ENCODE measurements at places on chromosomes 5 and 9.
A peak's percentile ranks its signal among the peaks of the same experiment; 100 is the strongest.

DNA sequence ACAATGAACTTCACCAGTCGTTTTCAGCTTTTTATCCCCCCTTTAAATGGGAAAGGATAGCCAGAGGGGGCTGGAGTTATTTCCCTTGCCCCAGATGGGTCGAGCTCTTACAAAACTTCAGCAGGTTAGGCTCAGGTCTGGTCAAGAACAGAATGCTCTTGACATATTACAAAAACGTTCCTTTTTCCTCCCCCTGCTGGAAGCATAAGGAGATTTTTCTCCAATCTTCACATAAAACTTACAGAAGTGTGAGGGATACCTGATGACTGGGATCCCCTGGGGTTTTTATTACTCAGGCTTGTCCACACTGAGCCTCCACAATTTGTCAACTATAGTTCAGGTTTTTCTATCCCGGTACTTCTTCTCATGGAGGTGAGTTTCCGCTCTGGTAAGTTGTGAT is 60.8 kb downstream of the CSF2 start:
- no peak for DNase-seq

- DNase-seq = no peak
Observed at GRCh38 chr5:136120529-136120928, 12.1 kb upstream of the SMAD5 start.

DNA sequence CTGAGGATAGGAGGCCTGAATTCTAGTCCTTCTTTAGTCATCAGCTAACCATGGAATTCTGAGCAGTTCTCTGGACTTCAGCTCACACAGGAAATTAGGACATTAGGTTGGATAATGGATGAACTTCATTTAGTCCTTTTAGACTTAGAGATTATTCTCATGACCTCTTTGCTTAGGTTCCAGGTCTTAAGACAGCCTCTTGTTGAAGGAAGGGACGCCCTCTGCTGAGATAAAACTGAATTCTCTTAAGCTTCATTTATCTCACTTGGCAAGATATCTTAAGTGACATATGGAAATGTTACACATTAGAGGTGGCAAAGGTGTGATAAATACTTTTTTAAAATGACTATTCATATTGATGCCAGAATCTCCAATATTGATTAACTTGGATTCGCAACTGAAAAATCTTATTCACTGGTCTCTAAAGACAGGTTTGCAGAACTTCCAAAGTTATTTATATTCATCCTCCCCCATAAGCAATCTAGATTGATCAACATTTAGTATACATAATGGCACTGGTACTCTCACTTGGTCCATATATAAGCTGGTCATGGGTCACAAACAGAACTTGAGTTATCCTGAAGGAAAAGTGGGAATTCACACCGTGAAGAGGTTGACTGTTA is 16.9 kb upstream of the ZNF366 start:
- no peak for DNase-seq

GRCh38 chr9:134644725-134645606 is 3.4 kb downstream of the COL5A1 start:
- no peak for DNase-seq

DNA sequence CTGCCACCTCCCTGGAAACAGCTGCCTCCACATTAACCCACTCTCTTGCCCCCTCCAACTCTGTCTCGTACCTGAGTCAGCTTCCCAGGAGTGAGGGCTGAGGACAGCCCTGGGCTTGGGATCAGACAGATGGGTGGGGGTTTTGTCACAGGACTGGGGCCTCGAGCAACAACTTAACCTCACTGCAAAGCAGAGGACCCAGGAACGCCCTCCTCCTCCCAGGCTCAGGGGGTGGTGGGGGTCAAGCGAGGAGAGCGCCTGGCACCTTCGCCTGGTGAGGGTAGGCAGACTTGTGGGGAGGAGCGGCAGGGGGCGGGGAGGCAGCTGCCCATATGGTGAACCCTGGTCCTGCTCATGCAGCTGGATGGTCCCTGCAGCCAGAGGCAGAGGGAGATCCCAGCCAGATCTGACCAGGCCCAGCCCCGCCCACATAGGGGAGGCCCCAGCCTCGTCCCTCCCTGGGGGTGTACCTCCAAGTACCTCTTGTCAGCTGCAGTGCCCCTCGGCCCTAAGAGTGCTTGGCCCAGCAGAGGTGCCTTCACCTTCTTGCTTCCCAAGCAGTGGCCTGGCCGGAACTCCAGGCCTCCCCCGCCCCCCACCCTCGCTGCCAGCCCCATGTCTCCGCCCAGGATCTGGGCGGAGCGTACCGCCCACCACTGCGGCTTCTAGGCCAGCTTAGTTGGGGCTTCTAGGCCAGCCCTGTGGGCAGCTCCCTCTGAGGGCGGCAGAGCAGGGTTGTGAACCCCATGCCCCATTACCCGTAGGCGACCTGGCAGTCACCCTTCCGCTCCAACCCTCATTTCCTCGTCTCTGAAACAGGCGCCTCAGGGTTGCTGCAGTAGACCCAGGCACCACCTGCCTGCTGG is at the start of gene SARDH:
TSS of gene SARDH (minus strand) at position 579 of the 866 bp plus-strand sequence. CDS start 4,179 bp downstream, outside the sequence.
- peak; percentile 30 for DNase-seq

- DNase-seq = no peak
Observed at GRCh38 chr5:154249826-154250225, 59.3 kb downstream of the GALNT10 start.

GRCh38 chr5:9479361-9479760 is 66.5 kb downstream of the SEMA5A start:
- DNase-seq = no peak

- DNase-seq = no peak
Observed at GRCh38 chr5:146369691-146370090, 31.1 kb downstream of the POU4F3 start.

DNA sequence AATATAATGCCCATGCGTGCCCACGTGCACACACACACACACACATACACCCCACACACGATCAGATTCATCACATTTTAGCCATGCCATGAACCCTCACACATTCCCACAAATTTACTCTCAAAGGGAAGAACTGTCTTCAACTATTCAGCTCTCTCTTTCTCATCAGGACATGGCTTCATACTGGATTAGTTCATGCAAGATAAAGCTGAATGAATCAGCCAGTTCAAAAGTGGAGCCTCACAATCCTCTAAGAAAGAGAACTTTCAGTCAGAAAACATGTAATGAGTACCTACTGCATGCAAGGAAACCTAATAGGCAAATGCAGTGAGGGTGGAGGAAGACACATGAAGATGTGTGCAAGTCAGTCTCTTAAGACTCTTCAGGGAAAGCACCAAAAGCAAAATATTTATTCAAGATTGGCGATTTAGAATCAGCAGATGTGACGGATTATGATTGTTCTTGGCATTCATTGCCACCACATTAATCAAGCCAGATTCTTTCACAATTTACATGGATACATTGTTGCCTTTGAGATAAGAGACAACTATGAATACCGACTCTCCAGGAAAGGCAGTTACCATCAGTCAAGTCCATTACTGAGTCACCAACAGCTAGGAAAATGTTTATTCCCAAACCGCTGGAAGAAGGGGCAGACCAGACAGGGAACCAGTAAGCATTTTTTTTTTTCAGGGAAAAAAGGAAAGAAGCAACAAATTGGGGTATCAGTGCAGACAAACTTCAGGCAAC is 30.3 kb upstream of the PUM3 start:
- DNase-seq = no peak

- no peak for DNase-seq
Observed at GRCh38 chr5:98827161-98827560, 53.7 kb downstream of the RGMB start.

- peak; percentile 18 for DNase-seq
Observed at GRCh38 chr5:153964880-153965645, 73.6 kb downstream of the FAM114A2 start.

- no peak for DNase-seq
Observed at GRCh38 chr9:137357166-137357565, 55.1 kb upstream of the NRARP start.

DNA sequence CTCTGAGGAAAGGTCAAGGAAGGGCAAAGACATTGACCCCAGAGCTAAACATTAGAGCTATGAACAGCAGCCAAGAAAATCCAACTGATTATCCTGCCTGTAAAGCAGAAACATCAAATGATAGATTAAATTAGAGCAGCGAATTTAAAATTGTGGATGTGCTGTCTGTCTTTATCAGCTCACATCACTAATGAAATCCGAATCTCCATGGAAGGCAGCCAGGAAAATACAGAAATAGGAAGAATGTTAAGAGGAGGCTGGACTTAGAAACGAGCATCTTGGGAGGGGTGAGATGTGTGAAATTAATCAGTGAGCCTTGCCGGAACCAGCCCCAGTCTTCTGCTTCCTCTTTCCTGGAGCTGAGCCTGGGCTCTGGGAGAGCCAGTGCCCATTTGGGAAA is 191.0 kb downstream of the PJA2 start:
- DNase-seq = no peak

GRCh38 chr5:75048457-75048953 is 3.9 kb downstream of the GCNT4 start:
- no peak for DNase-seq

DNA sequence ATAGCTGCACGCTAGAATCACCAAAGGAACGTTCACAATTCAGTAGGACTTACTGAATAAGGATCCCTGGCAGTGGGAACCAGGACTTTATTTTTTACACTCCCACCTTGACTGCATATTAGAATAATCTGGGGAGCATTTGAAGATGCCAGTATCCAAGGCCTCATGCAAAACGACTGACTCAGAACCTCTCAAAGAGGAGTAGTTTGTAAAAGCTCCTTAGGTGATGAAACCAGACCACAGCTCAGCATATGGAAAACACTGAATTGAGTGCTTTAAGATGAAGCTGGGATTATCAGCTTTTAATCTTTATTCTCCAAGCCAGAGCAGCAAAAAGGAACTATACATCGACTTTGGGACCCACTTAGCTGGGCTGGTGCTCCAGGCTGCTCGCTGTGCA is 288.3 kb downstream of the MLLT3 start:
- DNase-seq = no peak

DNA sequence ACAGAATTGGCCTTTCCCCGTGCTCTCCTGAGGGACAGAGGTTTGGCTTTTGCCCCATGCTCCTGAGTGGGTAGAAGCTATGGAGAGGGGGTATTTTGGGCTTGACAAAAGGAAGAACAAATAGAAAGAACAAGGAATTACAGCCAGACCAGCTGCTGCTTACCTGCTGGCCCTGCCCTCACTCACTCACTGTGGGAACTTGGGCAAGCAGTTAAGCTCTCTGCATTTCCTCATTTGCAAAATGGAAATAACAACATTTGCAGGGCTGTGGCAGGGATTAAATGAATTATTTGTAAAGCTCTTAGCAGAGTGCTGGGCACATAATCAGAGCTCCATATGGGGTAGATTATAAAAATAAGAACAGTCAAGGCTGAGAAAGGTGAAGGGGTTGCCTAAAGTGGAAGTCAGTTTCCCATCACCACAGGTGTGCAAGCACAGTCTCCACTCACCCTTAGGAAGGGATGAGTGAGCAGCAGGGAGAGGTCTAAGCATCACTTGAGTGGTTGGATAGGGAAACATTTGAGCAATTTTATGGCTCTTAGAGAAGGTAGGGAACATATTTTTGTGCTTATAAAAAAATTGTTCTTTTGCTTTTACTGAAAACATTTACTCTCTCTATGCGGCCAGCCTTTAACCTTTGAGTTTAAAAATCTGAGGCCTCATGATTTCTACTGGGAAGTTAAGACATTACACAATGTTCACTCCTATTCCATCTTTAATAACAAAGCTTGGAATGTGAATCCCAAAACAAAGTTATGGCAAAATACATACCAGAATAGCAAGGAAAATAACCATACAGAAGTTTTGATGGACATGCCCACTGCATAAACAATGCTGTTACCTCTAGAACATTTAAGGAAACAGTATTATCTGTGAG is 42.8 kb upstream of the LHFPL2 start:
- no peak for DNase-seq

DNA sequence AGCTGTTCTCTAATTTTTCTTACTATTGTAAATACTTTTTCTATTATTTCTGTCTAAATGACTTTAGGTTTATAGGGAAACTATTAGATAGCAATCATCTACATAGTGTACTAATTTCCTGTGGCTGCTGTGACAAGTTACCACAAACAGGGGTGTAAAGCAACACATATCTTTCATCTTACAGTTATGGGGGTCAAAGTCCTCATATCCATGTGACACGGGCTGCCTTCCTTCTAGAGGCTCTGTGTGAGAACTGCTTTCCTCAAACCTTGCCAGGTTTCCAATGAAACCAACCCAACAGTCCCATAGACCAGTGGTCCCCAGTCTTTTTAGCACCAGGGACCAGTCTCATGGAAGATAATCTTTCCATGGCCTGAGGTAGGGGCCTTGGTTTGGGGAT is 189.1 kb downstream of the ROR2 start:
- no peak for DNase-seq

DNA sequence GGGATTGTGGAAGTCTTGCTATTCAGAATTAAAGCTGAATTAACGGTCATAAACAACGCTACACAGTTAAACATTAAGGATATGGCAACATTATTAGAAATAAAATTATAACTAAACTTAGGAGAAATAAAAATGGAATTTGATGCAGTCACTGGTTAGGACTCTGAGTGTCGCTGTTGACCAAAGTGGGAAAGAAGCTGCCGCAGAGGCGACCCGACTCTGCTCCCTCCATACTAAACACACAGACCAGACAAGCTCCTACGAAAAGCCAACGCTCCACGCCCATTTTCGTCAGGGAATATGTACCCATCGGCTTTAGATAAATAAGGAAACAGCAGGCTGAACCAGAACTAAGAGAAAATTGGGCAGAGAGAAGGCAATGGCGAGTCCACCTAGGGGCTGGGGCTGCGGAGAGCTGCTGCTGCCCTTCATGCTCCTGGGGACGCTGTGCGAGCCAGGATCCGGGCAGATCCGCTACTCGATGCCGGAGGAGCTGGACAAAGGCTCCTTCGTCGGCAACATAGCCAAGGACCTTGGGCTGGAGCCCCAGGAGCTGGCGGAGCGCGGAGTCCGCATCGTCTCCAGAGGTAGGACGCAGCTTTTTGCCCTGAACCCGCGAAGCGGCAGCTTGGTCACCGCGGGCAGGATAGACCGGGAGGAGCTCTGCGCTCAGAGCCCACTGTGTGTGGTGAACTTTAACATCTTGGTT is at the start of gene PCDHGA5:
TSS of gene PCDHGA5 (plus strand) at position 211 of the 709 bp plus-strand sequence. CDS start at position 380, 169 bp downstream.
- no peak for DNase-seq

- DNase-seq = no peak
Observed at GRCh38 chr5:128477944-128478343, 60.1 kb downstream of the FBN2 start.

- DNase-seq = no peak
Observed at GRCh38 chr9:134181648-134182034, 17.3 kb upstream of the RNU6ATAC start.

GRCh38 chr5:87246061-87246460 is 21.6 kb upstream of the RASA1 start:
- DNase-seq = no peak

DNA sequence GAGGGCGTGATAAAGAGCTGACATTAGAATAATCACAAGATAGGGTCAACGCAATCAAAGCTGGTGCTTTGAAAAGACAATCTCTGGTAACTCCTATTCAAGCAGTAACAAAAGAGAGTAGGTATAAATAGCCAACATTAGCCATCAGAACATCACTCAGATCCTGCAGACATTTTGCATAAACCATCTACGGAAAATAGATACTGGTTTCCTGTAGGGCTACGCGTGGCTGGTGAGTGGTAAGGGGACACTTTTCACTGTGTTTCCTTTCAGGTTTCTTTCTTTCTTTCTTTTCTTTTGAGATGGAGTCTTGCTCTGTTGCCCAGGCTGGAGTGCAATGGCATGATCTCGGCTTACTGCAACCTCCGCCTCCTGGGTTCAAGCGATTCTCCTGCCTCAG is 22.3 kb downstream of the TTF1 start:
- DNase-seq = no peak

- no peak for DNase-seq
Observed at GRCh38 chr5:160315968-160316367, 3.6 kb upstream of the CCNJL start.

GRCh38 chr9:8614926-8615440 is 815.4 kb upstream of the DMAC1 start:
- DNase-seq = no peak

All from stimulated activated CD4-positive, alpha-beta T cell treated with anti-CD3 and anti-CD28 coated beads, Interleukin-12 subunit alpha, Interleukin-12 subunit beta, amount 100 ng/mL, for 4 hours (primary cell).